ENCODE measurements at places on chromosomes 3 and 15.

GRCh38 chr15:55337160-55337559 lies 18.1 kb downstream of the PIGB start:
- DNase-seq: no peak

DNA sequence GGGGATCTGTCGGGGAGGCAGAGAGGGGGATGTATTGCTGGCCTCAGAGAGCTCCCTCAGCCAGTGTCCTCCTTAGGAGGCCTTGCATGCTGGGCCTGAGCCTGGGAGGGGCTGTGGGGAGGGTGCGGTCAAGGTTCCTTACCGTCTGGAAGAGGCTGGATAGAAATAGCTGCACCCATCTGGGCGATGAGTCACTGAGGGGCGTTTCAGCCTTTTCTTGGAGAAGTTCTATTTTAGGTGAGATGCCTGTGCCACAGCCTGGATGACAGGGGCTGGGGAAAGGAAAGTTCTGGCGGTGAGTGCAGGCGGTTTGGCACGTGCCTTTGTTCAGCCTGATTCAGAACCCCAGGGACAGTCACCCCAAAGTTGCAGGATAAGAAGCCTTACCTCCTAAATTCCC lies 35.7 kb upstream of the APEH start:
- DNase-seq: no peak

DNA sequence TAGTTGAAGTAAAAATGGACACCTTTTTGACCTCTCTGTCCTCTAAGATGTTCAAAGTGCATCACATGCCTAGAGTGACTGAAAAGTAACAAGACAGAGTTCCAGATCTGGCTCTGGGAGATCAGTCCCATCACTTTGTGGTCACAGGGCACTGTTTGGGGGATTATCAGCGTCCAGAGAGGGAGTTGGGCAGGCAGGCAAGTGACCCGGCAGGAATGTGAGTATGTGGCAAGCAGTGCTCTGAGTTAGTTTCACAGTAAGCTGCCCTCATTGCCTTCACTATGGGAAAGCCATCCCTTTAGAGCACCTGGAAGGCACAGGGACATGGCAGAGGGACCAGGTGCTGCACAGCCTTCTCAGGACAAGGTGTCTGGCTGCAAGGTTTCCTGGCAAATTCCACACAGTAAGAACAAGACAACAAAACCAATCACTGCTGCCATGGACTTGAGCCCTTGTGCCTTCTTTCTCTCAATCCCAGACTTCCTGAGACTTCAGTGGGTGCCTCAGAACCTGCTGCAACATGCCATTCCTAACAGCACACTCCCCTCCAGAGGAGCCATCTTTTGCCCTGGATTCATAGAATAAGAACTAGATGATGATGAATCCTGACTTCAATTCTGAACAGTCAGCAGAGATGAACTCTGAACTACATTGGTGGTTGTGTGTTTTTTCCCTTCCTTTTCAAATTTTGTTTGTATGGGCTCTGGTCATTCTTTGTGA lies 55.2 kb downstream of the TIPARP start:
- no peak for DNase-seq

GRCh38 chr3:149599236-149599635 lies 58.6 kb downstream of the WWTR1 start:
- no peak for DNase-seq

DNA sequence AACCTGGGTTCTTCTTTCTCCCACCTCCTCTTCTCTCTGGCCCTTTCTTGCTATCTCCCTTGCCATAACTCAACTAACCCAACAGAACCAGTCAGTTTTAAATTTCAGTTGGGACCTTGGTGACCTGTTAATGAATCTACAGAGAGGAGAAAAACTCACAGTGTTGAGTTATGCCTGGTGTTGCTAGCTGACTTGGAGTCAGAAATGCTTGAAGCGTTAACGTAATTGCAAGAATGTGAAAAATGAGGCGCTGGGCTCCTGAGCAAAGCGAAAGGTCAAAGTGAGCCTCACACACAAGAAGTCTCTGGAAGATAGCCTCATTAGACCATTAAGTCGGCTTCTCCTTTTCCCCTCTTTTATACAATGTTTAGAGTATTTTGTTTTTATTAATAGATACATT lies 18.4 kb downstream of the MEIS2 start:
- no peak for DNase-seq

- no peak for DNase-seq
Observed at GRCh38 chr3:132135628-132136333, 101.0 kb upstream of the CPNE4 start.
